GM23338 (cell line): ENCODE measurements at places on chromosomes 6 and 20. TPM values are rescaled to one million over a fixed set of nuclear protein-coding genes. Genes with fewer than 3 reads are reported as not detected.

- peak; percentile 55 for DNase-seq
These were observed 43.4 kb upstream of the CDYL start for GRCh38 chr6:4732691-4733315.

MROH8 gene
- total RNA-seq = 0.63 TPM in 1 of 2 replicates, not detected in the other

GRCh38 chr6:168582571-168582981 is 141.6 kb downstream of the SMOC2 start:
- DNase-seq = no peak

- peak; percentile 88 for DNase-seq
These were observed 197.6 kb upstream of the SASH1 start for GRCh38 chr6:148144917-148145521.

DNA sequence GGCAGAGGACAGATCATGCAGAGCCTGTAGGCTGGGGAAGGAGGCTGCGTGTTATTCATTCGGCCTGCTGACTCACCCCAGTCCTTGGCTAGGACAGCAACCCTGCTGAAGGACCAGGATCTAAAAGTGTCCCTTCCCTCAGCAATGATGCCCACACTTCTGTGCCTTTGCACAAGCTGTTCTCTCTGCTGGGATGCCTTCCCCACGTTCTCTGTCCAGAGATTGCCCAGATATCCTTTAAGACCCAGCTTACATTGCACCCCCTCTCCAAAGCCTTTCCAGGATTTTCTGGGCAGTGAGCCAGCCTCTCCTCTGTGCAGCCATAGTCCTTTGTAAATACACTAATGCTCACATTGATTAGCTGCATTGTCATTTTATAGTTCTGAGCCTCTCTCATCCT is 99.3 kb upstream of the CHD6 start:
- no peak for DNase-seq

EEF1A2 gene
- total RNA-seq = 37.1 TPM in 2 replicates

BEND3 gene
- 30.5 and 33.7 TPM in 2 replicates for total RNA-seq

THBS2 gene
- 40.7 and 44.7 TPM in 2 replicates for total RNA-seq

PTP4A1 gene
- 96.9 and 99.0 TPM in 2 replicates for total RNA-seq

ELMO2 gene
- 34.8 and 44.1 TPM in 2 replicates for total RNA-seq

DNA sequence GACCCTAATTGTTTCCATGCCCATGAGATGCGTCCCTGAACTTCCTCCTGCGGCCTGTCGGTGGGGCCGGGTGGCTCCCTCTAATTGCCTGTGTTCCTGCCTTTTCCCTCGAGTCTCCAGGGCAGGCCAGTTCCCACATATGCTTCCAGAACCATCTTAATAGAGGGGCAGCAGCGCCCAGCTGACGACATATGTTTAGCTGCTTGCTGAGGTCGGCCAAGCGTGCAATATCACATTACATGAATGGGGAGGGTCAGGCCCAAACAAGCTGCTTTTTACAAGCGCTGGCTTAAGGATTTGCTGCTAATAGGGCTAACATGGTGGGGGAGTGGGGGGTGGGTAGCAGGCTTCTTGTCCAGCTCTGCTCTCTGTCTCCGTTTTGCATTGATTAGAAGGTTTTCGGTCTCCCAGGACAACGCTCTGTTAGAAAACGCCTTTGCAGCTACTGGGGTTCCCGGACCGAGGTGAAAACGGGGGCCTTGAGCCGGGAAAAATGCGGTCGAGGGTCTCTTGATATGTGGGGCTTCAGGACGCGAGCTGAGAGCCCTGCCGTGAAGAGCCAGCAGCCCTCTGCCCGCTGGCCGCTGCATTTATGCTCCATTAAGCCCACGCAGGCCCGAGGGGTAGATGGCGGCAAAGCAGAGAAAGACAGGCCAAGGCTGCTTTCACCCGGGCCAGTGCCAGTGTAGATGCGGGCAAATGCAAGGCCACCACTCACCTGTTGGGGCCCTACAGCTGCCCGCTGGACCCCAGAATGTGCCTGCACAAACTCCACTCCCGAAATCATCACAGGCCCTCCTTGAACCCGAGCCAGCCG is 308.5 kb downstream of the BMP7 start:
- DNase-seq = peak; percentile 60

KIF25 gene
- 0.69 and 1.5 TPM in 2 replicates for total RNA-seq

GRCh38 chr6:296151-297122 is 4.2 kb downstream of the DUSP22 start:
- no peak for DNase-seq

GRCh38 chr6:152351110-152351509 is 286.1 kb downstream of the SYNE1 start:
- no peak for DNase-seq

DNA sequence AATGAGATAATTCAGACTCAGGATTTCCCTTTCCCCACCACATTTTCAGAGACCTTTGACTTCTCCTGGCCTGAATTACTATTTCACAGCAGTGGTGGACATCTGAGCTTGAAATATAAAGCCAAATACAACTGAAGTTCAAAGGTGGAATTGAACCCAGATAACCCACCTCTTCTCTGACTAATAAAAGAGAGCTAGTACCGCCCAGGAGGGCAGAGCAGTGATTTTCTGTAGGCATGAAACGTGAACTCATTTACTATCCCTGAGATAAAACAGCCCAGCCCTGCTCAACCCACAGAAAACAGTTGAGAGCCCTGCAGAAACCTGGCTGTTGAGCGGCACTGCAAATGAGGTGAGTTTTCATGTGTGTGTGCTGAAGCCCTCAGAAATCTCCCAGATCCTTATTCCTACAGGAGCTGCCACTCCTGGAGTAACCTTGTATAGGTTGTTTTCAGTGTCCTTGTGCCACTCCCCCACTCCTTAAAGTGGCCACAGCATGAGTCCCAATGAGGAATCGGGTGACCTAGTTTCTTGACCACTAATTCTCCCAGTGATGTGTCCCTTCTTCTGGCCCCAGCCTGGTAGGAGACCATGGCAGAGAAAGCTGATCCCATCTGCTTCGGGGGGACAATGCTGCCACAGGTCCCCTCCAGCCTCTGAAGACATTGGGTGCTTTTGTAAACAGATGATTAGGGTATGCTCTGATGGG is 99.2 kb downstream of the NOL4L start:
- no peak for DNase-seq

- DNase-seq = no peak
These were observed 187.0 kb downstream of the MTFR2 start for GRCh38 chr6:136063096-136063495.

DNA sequence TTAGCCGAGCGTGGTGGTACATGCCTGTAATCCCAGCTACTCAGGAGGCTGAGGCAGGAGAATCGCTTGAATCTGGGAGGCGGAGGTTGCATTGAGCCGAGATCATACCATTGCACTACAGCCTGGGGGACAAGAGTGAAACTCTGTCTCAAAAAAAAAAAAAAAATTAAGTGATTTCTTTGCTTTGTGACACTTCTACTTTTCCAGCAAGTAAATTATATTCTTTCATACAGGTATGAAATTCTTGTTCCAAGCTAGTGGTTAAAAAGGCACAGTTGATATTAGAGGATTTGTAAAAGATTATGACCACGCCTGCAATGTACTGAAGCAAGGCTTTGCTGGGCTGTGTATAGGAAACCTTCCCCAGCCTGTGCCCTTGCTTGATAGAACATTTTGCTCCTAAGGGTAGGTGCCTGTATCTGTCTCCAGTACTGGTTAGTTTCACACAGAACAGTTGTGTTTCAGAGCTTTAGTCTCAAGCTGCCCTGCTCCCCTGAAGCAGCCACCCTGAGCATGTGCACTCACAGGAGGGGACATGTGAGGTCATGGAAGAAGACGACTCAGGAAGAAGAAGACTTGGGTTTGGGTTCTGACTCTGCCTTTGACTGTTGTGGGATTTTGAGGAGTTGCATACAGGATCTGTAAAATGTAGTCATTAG is 10.2 kb downstream of the PTPN1 start:
- no peak for DNase-seq

DNA sequence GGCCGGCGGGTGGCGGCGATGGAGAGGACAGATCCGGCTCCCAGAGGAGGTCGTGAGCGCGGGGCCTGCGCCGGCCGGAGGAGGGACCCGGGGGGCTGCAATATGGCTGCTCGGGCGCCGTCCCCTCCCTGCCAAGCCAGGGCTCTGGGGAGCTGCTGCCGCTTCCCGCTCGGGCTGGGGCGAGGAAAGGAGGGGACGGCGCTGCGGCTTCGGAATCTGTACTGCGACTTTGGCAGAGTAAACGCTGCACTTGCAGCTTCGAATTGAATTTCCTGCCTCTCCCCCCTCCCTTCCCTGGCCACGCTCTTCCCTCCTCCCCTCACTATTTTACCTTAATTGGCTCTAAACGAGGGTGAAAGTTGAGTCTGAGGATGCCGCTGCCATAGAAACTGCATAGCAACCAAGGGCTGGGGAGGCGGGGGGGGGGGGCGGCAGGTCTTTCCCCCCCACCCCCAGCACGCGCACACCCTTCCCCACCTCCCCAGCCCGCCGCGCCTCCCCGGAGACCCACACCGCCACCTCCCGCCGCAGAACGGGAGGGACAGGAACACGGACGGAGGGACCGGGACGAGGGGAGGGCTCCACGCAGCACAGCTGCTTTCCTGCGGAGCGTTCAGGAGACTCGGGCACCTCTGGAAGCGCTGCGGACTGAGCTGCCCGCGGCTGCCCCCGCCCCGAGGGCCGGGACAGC is 93.9 kb downstream of the RNASET2 start:
- DNase-seq = peak; percentile 83

MOG gene
- 0.74 and 2.5 TPM in 2 replicates for total RNA-seq

DNA sequence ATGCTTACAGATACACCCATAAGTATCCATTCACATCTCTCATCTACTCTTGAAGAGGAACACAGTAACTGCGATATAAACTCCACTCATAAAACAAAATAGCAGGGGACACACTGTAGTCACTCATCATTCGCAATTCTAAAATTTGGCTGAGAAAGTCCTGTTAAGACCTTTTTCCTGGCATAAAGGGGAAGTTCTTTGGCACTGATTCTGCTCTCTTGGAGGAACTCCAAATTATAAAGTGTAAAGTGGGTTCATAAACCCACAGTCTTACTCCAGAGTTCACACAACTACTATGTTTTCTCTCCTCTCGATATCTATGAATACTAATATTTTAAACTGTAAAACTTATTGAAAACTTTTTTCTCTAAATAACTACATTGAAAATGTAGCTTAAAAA is 80.6 kb downstream of the ADGB start:
- no peak for DNase-seq

GRCh38 chr20:38032585-38033329 is 499 bp downstream of the TTI1 start:
- peak; percentile 56 for DNase-seq

PKIG gene
- 23.9 and 33.2 TPM in 2 replicates for total RNA-seq

NHSL1 gene
- 21.2 and 24.5 TPM in 2 replicates for total RNA-seq

SUMO4 gene
- total RNA-seq = 0.74 and 1.9 TPM in 2 replicates

SCRT2 gene
- 0.31 and 0.35 TPM in 2 replicates for total RNA-seq

OXT gene
- total RNA-seq = not detected in 2 replicates

ORC3 gene
- 53.1 and 64.9 TPM in 2 replicates for total RNA-seq

PEX3 gene
- total RNA-seq = 13.8 and 16.4 TPM in 2 replicates

DNA sequence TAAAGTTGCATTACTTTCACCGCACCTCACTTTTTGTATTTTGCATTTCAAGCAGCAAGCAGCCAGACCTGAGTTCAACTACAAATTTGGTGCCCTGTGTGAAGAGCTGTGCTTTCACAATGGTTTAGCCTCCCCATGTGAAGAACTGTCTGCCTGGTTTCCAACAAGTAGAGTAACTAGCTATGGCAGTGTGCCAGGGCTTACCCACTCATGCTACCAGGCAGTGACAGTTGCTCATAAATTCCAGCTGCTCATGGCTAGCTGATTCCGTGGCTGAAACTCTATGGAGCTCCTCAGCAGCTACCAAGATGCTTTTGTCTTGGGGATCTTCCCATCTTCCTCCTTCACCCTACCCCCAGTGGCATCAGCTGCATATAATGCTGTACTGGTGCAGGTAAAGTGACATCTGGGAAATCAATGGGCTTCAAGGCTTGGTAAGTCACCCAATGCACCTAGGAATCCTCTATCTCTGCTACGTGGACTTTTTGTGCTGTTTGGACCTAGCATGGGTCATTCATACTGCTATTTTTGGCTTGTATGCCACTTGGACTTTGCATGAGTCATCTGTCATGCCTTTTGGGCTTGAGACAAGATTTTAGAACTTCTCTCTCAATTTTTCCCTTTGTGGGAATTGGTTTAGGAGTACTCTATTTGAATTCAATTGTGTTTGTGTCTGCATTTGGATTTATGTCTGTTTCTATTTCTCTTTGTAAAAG is 176.5 kb upstream of the GJE1 start:
- no peak for DNase-seq

DNA sequence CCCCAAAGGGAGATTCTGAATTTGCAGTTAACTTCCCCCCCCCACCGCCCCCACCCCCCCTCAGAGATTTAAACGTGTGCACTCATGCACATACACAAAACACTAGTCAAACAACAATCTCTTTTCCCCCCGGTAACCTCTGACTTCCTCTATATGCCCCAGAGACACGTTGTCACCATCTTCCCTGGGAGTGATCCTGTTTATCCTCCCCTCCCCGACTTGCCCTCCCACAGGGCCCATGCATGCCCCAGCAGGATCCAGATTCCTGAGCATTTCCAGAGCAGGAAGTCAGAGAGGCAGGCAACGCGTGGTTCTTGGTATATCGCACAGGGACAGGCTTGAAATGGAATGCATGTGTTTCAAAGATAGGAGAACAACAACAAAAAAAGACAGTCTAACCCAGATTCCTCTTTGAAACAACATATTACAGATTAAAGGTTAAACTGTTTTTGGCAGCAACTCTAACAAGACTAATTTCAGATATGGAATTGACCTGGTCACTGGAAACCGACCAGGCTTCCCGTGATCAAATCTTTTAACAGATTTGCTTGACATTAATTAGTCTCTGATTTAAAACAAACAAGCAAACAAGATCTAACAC is 1.3 kb downstream of the BLCAP start:
- peak; percentile 93 for DNase-seq

CGAS gene
- 12.7 and 14.8 TPM in 2 replicates for total RNA-seq

MEP1A gene
- total RNA-seq = not detected in 2 replicates

KCNS1 gene
- 0.97 and 3.2 TPM in 2 replicates for total RNA-seq

- no peak for DNase-seq
These were observed 74.0 kb upstream of the PROKR2 start for GRCh38 chr20:5390720-5391119.

PSORS1C2 gene
- not detected in 2 replicates for total RNA-seq

POPDC3 gene
- 5.1 TPM in 2 replicates for total RNA-seq

- no peak for DNase-seq
These were observed 14.6 kb upstream of the TMEM181 start for GRCh38 chr6:158545043-158545966.

FAM162B gene
- total RNA-seq = 5.9 and 6.3 TPM in 2 replicates

- DNase-seq = peak; percentile 58
These were observed 8.4 kb upstream of the TGM2 start for GRCh38 chr20:38173237-38174156.

- peak; percentile 36 for DNase-seq
These were observed 113.9 kb upstream of the ZNF217 start for GRCh38 chr20:53707371-53708055.

- DNase-seq = peak; percentile 84
These were observed 7.2 kb upstream of the SERPINB1 start for GRCh38 chr6:2848851-2849250.

DNA sequence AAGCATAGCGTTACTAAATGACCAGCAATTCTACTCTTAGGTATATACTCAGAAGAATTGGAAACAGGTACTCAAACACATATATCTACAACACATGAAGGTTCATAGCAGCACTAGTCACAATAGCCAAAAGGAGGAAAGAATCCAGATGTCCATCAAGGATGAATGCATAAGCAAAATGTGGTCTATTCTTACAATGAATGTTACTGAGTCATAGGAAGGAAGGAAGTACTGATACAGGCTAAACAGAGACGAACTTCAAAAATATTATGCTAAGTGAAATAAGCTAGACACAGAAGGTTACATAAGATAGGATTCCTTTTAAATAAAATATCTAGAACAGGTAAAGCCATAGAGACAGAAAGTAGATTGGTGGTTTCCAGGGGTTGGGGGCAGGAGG is 93.5 kb downstream of the MAP3K7 start:
- DNase-seq = no peak

- DNase-seq = peak; percentile 29
These were observed 561.8 kb upstream of the AGPAT4 start for GRCh38 chr6:161835500-161836215.
